ENCODE measurements at places on chromosomes 5 and 9.
A peak's percentile ranks its signal among the peaks of the same experiment; 100 is the strongest.

GRCh38 chr5:2178071-2178477 is 295.3 kb upstream of the IRX4 start:
- no peak for DNase-seq

GRCh38 chr5:20113031-20113715 is 125.2 kb upstream of the CDH18 start:
- no peak for DNase-seq

DNA sequence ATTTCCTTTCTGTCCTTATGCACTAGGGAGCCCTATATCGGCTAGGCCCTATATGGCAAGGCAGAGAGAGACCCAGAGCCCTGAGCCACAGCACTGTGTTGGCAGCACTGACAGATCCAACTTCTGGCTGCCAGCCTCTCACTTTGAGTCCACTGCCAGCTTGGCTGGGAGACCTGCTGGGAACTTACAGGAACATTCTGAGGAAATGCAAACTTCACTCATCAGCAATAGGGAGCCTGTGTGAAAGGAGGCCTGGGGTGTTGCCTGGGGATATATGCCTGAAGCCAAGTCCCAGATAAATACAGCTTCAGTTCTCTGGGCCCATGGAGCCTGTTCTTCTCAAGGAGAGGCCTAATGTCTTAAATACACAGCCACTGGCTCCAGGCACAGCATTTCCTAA is 78.0 kb downstream of the ADRB2 start:
- peak; percentile 38 for DNase-seq

- DNase-seq = peak; percentile 46
These were observed 86.0 kb upstream of the TBC1D2 start for GRCh38 chr9:98341157-98342097.

DNA sequence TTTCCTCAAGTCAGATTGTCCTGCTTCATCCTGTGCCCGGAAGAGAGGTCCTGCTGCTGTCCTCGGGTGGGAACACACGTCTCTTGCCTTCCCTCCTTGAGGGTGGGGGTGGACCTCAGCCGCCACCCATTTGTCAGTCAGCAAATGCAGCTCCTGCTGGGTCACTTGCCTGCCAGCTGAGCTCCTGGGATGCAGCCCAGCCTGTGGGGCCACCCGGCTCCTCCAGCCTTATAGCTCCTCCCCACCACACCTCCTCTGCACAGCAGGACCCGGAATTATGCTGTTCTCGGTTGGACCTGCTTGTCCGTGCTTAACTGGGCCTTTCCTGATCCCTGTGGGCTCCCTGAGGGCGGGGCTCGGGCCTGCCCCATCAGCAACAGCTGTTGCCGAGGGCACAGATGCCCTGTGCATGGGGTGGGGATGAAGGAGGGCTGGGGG is 52.7 kb downstream of the RXRA start:
- peak; percentile 39 for DNase-seq

DNA sequence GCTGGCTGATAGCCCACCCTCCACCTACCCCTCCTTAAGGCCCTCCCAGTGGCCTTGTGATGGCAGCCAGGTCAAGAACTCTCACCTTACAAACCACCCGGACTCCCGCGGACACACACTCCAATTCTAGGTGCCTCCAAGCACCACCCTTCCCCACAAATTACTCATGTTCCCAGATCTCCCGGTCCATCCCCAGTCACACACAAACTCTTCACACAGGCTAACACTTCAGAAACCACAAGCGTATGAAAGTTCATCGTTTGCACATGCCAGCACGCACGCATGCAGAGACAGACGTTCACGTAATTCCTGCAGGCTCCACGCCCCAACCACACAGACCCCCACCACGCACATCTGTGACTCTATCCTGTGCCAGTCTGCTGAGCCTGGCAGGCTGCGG is 18.0 kb downstream of the NR5A1 start:
- DNase-seq = no peak

DNA sequence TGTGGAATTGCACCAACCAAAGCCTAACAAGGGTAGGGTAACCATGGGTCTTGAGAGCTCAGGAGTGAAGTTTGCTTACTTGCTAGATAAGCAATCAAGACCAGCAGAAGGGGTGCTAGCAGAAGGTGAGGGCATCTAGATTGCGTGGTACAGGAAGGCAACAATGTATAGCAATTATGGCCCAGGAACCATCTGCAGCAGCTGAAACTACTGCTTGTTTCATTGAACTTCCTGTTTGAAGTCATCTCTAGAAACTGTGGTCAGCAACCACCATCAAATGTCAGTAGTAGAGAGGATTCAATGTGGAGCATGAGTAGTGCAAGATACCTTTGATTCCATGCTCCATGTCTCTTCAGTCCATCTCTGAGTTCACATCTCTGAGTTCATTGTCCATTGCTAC is 462.1 kb upstream of the GRAMD2B start:
- DNase-seq = no peak

DNA sequence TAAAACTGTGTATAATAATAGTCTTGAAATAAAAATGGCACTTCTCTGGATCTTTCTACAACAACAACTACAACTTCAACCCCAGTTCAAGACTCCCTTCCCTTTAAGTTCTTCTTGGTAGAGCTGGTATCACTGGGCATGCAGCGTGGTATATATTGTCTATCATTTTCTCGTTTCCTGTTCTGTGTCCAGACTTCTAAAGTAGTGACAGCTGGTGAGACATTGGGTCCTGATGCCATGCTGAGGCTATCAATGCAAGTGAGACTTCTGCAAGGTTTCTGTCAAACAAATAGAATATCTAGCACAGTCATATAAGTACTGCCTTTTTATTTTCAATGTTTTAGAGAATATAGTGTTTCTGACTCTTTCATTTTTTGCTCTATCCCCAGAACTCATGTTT is 123.0 kb upstream of the GRIN3A start:
- no peak for DNase-seq

GRCh38 chr9:36575411-36575882 is 2.8 kb downstream of the MELK start:
- DNase-seq = no peak

DNA sequence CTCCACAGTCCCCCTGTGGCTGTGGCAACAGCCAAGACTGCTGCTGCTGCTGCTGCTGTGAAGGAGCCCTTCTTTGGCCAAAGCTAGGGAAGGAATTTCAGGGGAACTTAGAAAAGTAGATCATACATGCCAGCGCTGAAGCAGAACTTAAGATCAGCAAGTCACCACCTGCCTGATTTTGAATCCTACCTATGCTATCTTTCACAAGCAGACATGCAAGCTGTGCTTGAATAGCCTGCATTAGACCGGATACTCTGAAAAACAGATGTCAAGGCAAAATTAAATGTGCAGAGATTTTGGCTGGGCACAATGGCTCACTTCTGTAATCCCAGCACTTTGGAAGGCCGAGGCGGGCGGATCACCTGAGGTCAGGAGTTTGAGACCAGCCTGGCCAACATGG is 99.3 kb upstream of the ZNF366 start:
- no peak for DNase-seq

DNA sequence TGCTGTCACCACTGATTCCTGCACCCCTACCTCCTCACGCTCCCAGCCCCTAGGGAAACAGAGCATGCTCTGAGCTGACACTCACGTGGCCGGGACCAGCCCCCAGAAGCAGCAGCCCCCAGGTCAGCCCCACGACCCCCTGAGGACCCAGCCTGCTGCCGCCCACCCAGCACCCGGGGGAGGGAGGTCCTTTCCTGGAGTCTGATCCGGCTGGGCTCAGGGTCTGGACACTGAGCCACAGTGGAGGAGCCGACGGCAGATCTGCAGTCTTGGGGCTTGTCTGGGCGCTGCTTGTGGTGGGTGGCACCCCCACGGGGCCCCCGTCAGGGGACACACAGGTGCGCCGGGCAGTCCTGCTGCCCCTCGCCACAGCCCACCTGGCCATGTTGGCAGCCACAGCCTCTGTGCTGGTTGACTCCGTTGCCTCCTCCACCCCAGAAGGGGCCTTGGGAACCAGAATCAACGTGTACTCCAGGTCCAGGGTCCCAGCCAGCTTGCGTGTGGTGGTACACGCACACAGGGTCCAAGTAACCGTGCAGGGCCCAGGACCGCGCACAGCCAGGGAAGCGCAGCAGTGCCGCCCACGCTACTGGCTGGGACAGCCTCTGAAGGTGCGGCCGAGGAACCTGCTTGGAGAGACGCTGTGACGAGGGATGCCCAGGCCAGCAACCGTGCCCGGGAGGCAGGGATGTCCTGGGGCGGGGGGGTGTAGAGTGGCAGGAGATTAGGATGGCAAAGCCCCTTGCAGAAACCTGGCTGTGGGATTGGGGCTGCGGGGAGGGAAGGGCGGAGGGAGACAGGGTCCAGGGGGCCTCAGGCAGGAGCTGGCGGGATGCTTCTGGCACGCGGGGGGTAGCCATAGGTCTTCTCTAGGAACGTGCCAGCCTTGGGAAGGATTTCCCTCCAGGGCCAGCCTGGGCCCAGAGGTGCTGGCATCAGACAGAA is 3.5 kb downstream of the DNLZ start:
- DNase-seq = peak; percentile 35

DNA sequence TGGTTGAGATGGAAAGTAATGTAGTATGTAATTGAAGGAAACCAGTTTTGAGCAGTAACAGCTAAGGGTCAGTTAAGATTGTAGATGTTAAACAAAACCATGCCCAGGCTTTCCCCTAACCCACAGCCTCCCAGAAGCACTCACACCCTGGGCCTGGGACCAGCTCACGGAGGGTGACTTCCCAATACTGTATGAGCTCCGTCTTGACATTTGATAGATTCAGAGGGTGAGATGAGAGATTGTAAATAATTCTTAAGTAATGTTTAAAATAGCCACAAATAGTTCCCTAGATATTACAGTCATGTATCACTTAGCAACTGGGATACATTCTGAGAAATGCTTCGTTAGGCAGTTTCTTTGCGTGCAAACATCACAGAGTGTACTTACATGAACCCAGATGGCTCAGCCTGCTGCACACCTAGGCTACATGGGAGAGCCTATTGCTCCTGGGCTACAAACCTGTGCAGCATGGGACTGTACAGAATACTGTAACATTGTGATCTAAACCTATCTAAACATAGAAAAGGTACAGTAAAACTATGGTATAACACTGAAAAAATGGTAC is 140.7 kb downstream of the FANCC start:
- no peak for DNase-seq

- DNase-seq = no peak
These were observed 51.6 kb downstream of the DOCK8 start for GRCh38 chr9:266228-266627.

GRCh38 chr5:109786206-109786855 is 96.6 kb downstream of the MAN2A1 start:
- DNase-seq = no peak

- DNase-seq = no peak
These were observed 50.2 kb upstream of the DAB2IP start for GRCh38 chr9:121601194-121601593.

DNA sequence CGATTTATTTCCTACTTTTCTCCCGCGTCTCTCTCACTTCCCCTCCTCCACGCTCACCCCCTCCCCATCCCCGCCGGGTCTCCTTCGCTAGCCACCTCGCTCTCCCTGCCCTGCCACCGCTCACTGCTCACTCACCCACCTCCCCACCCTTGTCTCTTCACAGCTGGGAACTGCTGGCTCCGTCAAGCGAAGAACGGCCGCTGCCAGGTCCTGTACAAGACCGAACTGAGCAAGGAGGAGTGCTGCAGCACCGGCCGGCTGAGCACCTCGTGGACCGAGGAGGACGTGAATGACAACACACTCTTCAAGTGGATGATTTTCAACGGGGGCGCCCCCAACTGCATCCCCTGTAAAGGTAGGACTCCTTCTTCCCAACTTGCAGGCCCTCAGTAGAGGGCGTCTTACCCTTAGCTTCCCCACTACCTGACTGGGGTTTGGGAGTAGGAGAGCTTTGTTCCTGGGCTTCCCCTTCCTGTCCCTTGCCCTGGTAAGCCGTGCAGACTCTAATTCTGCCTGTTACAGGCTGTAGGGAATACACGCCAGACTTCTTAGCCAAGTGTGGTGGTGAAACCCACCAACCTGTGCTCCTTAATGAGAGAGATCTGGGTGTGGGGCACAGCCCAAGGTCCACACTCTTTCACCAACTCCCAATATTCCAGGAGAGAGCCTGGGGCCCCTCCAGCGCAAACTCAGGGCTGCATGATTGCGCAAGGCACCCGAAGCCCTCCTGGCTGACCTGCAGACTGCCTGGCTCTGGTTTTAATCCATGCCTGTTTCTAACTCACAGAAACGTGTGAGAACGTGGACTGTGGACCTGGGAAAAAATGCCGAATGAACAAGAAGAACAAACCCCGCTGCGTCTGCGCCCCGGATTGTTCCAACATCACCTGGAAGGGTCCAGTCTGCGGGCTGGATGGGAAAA is 2.5 kb downstream of the FST start:
- no peak for DNase-seq

- no peak for DNase-seq
These were observed 50.4 kb downstream of the EPB41L4B start for GRCh38 chr9:109270441-109270840.

DNA sequence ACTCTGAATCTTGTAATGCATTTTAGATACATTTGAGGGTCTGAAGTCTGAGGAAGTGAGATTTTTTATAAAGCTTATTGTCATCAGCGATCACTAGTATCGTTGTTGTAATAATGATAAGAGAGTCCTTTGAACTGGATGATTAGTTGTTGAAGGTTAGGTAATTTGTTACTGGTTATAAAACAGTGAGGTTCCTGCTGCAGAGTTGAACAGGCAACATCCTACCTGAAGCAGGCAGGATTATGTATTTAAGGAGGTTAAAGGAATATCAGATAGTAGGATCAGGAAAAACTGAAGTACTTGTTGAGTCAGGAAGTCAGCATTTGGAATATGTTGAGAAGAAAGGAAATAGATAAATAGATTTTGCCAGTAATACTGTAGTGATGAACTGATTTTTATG is 106.7 kb downstream of the VPS13A start:
- no peak for DNase-seq

GRCh38 chr5:4700069-4700468 is 440.1 kb upstream of the ADAMTS16 start:
- no peak for DNase-seq

DNA sequence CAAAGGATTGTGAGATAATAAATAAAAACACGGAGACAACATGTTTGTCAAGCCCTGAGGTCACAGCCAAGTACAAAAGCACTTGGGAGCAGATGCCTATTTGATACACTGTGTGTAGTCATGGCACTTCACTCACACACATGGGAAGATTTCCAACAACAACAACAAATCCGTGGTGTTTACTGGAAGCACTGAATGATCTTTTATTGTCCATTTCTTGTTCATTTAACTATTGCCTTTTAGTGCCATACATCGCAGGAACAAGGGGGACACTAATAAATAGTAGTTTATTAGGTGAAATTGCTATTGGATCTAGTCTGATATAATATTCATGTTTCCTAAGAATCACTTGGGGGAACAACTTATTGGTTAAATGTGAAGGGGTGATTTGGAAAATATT is 20.4 kb upstream of the GDNF start:
- no peak for DNase-seq

DNA sequence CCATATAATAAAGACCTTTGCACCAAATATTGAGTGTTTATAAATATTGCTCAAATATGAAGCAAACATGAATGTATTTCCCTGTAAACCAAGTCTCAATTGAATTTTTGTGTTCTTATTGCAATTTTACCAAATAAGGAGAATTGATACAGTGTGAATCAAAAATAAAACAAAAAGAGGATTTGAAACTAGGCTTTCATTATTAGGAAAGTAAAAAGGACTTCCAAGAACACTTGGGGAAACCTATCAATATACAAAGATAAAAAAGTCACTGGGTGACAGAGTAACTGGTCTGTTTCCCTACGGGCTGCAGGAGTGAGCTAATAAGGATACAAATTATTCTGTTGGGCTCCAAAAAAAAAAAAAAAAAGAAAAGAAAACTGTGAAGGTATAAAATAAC is 44.8 kb upstream of the SNX2 start:
- no peak for DNase-seq

- no peak for DNase-seq
These were observed 10.4 kb downstream of the GMCL2 start for GRCh38 chr5:178176791-178177190.

GRCh38 chr5:180222056-180222455 is 13.0 kb upstream of the RASGEF1C start:
- no peak for DNase-seq

Measured in cerebellum (tissue), 4 donors.